Activated CD4-positive, CD25-positive, alpha-beta regulatory T cell treated with anti-CD3 and anti-CD28 coated beads, Interleukin-2, amount 50 U/mL, for 16 hours (primary cell): ENCODE measurements at places on chromosomes 5 and 9.

DNA sequence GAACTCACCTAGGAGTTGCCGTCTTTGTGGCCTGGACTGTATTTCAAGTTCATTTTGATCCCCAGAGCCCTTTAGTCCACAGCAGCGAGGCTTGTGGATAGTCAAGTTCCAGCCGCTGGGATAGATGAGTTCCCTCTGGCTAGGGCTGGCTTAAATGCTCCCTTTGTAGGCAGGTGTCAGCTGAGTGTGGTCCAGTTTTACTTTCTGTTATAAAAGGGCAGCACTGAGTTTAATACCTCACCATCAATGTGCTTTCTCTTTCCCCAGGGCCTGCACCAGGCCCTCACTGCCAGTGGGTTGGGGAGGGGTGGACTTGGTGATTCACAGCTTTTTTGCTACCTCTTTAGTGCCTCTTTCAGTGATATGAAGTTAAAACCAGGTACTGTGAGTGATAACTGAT is 188.2 kb downstream of the SLCO4C1 start:
- DNase-seq: no peak

- DNase-seq: no peak
Observed at GRCh38 chr9:113042884-113043657, 13.5 kb downstream of the ZFP37 start.

GRCh38 chr5:109964136-109964535 is 274.4 kb downstream of the MAN2A1 start:
- DNase-seq: no peak

DNA sequence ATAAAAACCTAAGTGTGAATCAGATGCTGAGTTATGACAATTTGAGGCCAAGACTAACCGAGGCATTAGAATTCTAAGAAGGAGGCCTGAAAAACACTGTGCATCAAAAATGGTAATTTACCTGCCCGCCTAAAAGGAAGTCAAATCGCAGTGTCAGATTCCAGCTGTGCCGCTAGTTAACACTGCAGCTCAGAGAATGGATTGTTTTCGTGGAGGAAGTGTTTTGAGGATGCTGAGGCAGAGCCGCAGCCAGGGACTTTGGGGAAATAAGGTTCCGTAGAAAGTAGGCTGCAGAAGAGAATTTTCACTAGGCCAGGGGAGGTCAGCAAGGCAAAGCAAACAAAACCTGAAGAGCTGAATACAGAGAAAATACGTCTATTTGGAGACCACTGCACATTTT is 226.4 kb upstream of the ISL1 start:
- no peak for DNase-seq

DNA sequence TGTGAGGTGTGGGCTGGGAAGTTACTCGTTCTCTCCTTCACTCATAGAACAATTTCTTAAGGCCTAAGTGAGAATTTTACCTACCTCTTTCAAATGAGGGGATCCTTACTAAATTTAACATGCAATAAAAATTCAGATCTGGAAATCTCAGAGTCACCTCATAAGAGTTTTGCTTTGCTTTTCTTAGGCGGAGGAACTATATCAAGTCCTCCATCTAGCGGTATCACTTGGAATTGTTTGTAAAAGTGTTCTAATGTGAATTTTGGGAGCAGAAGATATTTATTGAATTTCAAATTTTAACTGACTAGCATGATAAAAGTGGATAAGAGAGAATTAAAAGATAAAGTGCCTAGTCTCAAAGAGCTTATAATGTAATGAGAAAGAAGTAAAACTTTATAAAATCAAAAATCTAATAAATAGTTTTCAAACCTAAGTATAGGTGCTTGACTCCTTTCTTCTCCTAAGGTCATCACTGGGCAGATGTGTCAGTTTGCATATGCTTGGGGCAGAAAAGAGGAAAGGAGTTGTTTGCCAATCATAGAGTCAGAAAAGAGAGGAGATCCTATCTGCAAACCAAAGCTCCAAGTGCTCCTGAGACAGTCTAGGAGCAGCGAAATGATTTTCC is 145.7 kb upstream of the DAB2 start:
- no peak for DNase-seq

- no peak for DNase-seq
Observed at GRCh38 chr9:76796296-76796695, 32.1 kb downstream of the PCA3 start.

DNA sequence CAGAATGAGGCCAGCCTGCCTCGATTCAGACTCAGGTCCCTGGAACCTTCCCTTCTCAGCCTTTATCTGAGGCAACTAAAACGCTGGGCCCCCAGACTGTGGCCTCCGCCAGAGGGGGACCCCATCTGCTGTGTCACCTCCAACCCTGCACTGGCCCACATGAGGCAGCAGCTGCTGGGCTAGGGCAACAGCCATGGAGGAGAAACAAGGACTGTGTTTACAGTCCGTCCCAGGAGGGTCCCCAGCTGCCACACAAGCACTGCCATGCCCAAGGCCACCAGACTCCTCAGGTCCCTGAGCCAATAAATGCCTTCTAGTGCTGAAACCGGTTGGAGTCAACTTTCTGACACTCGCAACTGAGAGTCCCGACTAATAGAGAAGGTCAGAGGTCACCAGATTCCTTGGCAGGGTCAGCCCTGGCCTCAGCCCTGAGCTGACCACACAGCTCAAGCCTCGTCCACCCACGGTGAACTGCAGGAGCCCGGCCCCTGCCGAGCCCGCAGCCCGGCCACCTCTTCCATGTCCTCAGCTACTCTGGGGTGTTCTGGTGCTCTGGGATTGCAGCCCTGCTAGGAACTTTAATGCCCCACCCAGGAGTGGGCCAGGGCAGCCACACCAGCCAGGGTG is 77.0 kb downstream of the ZNF354C start:
- DNase-seq: no peak

- no peak for DNase-seq
Observed at GRCh38 chr9:20835377-20836286, 151.6 kb downstream of the FOCAD start.

GRCh38 chr5:143837306-143837848 is 25.4 kb downstream of the HMHB1 start:
- DNase-seq: no peak

- no peak for DNase-seq
Observed at GRCh38 chr5:91937121-91937520, 554.0 kb upstream of the ARRDC3 start.

DNA sequence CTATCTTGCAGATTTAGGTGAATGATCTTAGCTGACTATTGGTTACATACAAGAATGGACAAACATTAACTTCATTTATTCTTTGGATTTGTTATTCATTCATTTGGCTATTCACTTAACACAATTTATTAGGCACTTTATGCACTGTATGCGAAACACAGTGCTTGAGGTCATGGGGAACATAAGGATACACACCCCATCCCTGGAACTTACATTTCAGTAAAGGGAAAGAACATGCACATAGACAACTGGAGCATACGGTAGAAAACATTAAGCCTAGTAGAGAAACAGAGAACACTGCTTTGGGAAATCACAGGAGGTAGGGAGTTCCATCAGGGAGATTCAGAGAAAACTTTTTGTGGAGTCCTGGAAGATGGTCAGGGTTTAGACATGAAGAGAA is 22.2 kb downstream of the LIX1 start:
- DNase-seq: no peak
